ENCODE measurements at places on chromosomes 11 and 22.
A peak's percentile ranks its signal among the peaks of the same experiment; 100 is the strongest.

- H3K27me3 ChIP-seq = peaks cover 35% of the 10 kb centered on the region
- H3K27ac ChIP-seq = peak within 1 kb of the TSS; percentile 62
- no peak for DNase-seq
- peaks cover 29% of the 10 kb centered on the region for H3K4me1 ChIP-seq
- peak within 1 kb of the TSS; percentile 86 for H3K4me3 ChIP-seq
Measured at GRCh38 chr11:46391578-46392420, at the start of gene CHRM4. CHRM4 (minus strand) TSS chr11:46391776; CDS start chr11:46386557, 5,219 bp downstream.

- H3K27ac ChIP-seq = no peak overlapping the region
- no peak for DNase-seq
- H3K4me3 ChIP-seq = no peak overlapping the region
- no peaks in the 10 kb centered on the region for H3K4me1 ChIP-seq
Measured at GRCh38 chr22:33271390-33272161, 213.4 kb upstream of the SYN3 start.

DNA sequence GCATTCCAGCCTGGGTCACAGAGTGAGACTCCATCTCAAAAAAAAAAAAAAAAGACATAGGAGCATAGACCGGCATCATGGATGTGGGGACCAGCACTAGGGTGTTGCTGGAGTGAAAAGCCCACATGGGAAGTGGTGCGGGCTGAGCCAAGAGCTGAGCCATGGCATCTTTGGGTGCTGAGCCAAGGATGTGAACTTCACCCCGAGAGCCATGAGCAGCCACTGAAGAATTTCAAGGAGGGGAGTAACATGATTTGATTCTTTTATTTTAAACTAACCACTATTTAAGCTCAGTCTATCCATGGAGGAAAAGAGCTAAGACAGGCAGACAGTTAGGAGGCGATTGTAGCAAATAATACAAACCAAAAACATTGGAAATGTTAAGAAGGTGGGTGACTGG, 57.4 kb downstream of the AHNAK start:
- H3K4me3 ChIP-seq = no peak overlapping the region
- DNase-seq = no peak
- H3K4me1 ChIP-seq = peaks cover 13% of the 10 kb centered on the region
- no peaks in the 10 kb centered on the region for H3K27me3 ChIP-seq
- H3K27ac ChIP-seq = peak overlapping the region; percentile 77
- peaks cover 10% of the 10 kb centered on the region for H3K36me3 ChIP-seq

GRCh38 chr22:42500836-42501179, 18.8 kb downstream of the RRP7A start:
- H3K27me3 ChIP-seq = no peaks in the 10 kb centered on the region
- H3K4me3 ChIP-seq = peak overlapping the region; percentile 65
- no peaks in the 10 kb centered on the region for H3K36me3 ChIP-seq
- peaks cover 11% of the 10 kb centered on the region for H3K4me1 ChIP-seq
- no peak overlapping the region for H3K27ac ChIP-seq
- no peak for DNase-seq

DNA sequence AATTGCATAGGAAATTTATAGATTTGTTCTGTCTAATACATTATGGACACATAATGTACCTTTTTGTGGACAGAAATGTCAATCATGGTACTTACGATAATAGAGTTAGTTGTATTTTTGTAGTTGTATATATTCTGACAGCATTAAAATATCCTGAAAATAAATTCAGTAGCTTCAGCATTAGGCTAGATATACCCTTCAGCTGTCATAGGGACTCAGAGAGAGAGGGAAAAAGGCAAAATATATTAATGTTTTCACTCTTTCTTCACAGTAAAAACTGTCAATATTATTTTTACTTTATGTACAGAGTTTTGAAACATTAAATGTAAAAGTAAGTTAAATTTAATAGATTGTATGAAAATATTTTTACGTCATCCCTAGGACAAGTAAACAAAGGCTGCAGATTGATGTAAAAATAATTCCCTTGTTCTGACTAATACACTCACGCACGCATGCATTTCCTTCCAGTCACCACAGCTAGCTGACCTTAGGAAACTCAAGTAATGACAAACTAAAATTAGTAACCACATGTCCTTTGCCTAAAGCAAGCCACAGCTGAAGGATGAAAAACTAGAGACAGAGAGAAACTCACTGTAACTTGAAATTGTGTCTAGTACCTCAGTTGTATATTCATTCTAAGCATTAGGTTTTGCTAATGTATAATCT, 104.7 kb upstream of the CARD18 start:
- H3K4me1 ChIP-seq = no peaks in the 10 kb centered on the region
- no peak overlapping the region for H3K27ac ChIP-seq
- no peaks in the 10 kb centered on the region for H3K27me3 ChIP-seq
- DNase-seq = no peak
- no peak overlapping the region for H3K4me3 ChIP-seq
- H3K36me3 ChIP-seq = no peaks in the 10 kb centered on the region

- H3K4me3 ChIP-seq = no peak overlapping the region
- no peaks in the 10 kb centered on the region for H3K4me1 ChIP-seq
- no peaks in the 10 kb centered on the region for H3K36me3 ChIP-seq
- H3K27ac ChIP-seq = no peak overlapping the region
- no peaks in the 10 kb centered on the region for H3K27me3 ChIP-seq
- no peak for DNase-seq
Measured at GRCh38 chr11:28808771-28809170, 700.6 kb downstream of the METTL15 start.

DNA sequence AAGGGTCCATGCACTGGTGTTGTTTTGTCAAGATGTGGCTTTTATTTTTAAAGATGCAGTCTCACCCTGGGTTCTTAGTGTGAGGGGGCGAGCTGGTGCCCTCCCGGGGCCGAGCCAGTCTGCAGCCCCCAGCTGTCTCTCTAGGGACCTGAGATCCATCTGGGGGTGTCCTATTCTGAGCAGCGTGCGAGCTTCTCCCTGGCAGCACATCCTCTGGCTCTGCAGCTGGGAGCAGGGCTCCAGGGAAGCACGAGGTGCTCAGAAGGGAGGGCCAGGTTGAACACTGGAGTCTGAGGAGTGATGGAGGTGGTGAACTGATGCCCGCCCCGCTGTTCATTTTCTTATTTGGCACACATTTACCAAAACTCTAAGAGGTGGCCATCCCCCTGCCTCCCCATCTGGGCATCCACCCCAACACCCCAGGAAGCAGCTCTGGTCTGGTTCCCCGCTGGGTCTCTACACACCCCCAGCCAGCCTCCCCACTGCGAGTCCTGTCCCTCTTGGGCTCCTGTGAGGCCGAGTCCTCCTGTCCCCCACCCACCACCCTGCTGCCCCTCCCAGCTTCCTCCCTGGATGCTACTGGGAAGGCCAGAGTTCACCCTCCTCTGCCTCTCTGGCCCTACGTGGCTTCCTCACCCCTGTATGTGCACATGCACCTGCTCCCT, 956.4 kb downstream of the BRD1 start:
- no peaks in the 10 kb centered on the region for H3K4me1 ChIP-seq
- no peak for DNase-seq
- H3K27me3 ChIP-seq = peaks cover 32% of the 10 kb centered on the region
- no peak overlapping the region for H3K27ac ChIP-seq

DNA sequence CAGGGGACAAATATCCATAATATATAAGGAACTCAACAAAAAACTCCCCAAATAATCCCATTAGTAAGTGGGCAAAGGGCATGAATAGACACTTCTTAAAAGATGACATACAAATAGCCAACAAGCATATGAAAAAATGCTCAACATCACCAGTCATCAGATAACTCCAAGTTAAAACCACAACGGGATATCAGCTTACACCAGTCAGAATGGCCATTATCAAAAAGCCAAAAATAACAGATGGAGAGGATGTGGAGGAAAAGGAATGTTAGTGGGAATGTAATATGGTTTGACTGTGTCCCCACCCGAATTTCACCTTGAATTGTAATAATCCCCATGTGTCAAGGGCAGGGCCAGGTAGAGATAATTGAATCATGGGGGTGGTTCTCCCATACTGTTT, 350.1 kb downstream of the GUCY1A2 start:
- no peak for DNase-seq
- H3K4me1 ChIP-seq = no peaks in the 10 kb centered on the region
- H3K36me3 ChIP-seq = no peaks in the 10 kb centered on the region
- no peak overlapping the region for H3K27ac ChIP-seq
- H3K4me3 ChIP-seq = no peak overlapping the region

GRCh38 chr22:41619979-41620588, 759 bp downstream of the DESI1 start:
- H3K4me3 ChIP-seq = peak overlapping the region; percentile 97
- H3K36me3 ChIP-seq = no peaks in the 10 kb centered on the region
- no peak for DNase-seq
- no peaks in the 10 kb centered on the region for H3K27me3 ChIP-seq
- peak overlapping the region; percentile 98 for H3K27ac ChIP-seq

DNA sequence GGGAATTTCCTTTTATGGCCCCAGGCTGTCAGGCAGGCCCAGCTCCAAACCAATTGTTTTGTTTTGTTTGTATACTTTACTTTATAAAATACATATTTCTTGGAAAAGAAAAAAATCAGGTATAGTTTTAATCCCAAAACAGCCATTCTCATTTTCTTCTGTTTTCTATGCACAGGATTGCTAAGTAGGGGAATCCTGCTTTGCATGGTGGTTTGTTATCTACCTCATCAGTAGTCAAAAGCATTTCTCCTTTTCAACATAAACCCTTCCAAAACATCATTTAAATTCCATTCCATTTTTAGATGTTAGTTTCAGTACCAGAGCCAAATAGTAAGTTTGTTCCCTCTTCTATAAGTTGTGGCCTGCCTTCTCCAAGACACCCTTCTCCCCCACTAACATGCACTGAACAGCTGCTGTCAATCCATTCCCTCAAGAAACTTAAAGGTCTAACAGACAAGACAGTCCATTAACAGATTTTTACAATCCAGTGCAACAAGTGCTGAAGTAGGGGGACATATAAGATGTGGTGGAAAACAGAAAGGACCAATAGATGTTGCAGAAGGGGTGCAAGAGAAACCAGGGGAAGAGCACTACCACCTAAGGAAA, 3.7 kb downstream of the ILK start:
- peak overlapping the region; percentile 50 for H3K4me3 ChIP-seq
- DNase-seq = no peak
- H3K27ac ChIP-seq = no peak overlapping the region
- peaks cover 32% of the 10 kb centered on the region for H3K4me1 ChIP-seq
- no peaks in the 10 kb centered on the region for H3K27me3 ChIP-seq
- H3K36me3 ChIP-seq = peaks cover 2% of the 10 kb centered on the region

DNA sequence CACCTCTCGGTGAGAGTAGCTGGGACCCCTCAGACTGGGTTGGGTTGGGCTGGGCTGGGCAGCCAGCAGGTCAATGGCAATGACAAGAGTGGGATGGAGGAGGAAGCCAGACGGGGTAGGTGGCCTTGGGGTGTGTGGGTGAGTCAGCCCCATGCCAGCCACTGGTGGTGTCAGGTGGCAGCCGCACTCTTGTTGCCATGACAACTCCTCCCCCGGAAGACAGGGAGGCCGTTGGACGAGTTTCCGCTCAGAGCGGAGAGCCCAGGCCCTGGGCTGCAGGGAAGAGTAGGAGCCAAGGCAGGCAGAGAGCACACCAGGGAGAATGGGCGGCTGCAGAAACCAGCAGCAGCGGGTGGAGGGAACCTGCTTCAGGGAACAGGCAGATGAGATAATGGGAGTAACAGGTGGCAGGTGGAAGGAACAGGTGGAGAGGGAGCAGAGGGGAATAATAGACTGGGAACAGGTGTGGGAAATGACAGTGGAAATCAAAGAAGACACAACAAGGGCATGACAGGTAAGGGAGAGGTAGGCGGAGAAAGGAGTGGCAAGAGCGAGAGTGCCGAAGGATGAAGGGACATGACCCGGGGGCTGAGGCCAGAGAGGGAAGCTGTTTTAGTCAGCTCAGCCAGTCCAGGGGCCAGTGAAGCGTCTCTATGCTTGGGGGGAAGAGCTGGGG, 8.7 kb downstream of the SPTBN2 start:
- peaks cover 7% of the 10 kb centered on the region for H3K36me3 ChIP-seq
- H3K4me3 ChIP-seq = no peak overlapping the region
- peaks cover 4% of the 10 kb centered on the region for H3K4me1 ChIP-seq
- DNase-seq = no peak
- peaks cover 55% of the 10 kb centered on the region for H3K27me3 ChIP-seq
- H3K27ac ChIP-seq = peak overlapping the region; percentile 32

DNA sequence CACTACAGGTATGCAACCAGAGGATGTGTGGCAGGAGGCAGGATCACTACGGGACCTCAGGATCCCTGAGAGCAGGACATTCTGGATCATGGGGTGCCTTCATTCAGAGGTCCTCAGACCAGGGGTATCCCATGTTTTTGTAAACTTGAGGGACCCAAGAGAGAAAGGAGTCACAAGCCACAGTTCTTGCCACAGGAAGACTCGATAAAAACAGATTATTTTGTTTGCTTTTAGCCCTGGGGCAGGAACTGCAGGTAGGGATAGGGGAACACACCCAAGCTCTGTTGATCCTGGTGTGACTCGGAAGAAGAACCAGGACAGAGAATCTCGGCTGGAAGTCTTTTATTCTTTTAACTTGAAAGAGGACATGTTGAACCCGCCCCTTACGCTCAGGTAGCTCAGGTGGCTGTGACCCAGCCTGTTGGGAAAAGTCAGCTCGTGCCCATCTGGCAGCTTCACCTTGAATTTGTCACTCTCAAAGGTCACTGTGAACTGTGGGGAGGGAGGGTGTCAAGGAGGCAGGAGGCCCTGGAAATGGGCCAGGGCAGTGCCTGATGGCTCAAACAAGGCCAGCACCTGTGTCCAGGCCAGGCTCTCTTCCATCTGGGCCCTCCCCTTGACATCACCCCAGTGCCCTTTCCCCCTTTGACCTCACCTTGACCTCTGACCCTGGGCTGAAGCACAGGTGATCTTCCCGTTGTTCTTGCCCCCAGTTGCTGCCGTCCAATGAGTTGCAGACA, 9.8 kb downstream of the LGALS2 start:
- H3K36me3 ChIP-seq = no peaks in the 10 kb centered on the region
- peaks cover 10% of the 10 kb centered on the region for H3K4me1 ChIP-seq
- peaks cover 4% of the 10 kb centered on the region for H3K27me3 ChIP-seq
- no peak overlapping the region for H3K4me3 ChIP-seq

GRCh38 chr22:50526834-50527801, 1.7 kb upstream of the SCO2 start:
- no peak for DNase-seq
- peaks cover 2% of the 10 kb centered on the region for H3K36me3 ChIP-seq
- peak overlapping the region; percentile 83 for H3K27ac ChIP-seq
- no peaks in the 10 kb centered on the region for H3K27me3 ChIP-seq
- H3K4me3 ChIP-seq = peak overlapping the region; percentile 92

DNA sequence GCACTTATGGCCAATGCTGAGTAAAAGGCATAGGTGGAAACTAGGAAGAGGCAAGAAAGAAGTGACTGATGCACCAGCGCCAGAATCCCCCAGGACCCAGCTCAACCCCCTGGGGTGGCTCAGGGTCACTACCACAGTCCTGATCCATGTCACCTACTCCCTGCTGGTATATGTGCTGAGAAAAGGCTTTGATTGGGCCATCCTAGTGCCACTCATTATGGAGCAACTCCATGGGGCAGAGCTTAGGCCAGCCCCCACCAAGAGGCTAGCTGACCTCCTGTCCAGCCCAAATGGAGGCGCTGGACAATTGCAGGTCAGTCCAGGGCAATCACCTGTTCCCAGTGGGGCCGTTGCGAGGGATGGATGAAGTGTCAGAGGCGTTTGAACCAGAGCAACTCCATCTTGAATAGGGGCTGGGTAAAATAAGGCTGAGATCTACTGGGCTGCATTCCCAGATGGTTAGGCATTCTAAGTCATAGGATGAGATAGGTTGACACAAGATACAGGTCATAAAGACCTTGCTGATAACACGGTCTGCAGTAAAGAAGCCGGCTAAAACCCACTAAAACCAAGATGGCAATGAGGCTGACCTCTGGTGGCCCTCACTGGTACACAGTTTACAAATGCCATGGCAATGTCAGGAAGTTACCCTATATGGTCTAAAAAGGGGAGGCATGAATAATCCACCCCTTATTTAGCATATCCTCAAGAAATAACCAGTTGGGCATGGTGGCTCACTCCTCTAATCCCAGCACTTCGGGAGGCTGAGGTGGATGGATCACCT, 20.6 kb upstream of the DAGLA start:
- peak overlapping the region; percentile 29 for H3K27ac ChIP-seq
- DNase-seq = no peak
- peaks cover 10% of the 10 kb centered on the region for H3K27me3 ChIP-seq
- no peaks in the 10 kb centered on the region for H3K36me3 ChIP-seq

Measured in T-helper 17 cell (primary cell).